Breast epithelium (tissue), 4 donors: ENCODE measurements at places on chromosomes 12 and 14.

- no peak for DNase-seq
Measured at GRCh38 chr14:98244162-98244948, 1027.6 kb downstream of the BCL11B start.

GRCh38 chr14:76984787-76985375 lies 43.6 kb downstream of the IRF2BPL start:
- no peak for DNase-seq

GRCh38 chr12:50006754-50007442 lies 18.4 kb downstream of the RACGAP1 start:
- DNase-seq: no peak

DNA sequence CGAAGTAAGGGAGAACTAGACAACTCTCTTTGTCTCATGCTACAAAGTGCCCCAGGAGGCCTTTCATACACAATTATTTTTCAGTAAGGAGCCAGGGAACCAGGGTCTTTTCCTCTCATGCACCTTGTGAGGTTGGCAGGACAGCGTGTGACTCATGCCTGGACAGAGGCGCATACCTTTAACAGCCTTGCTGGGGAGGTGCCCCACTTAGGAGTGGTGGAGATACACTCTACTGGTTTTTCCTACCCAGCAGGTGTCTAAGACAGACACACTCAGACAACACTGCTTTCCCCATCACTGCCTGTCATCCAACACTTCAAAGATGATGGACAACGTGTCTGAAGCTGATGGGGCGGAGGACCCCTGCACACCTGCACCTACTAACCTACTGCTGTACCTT lies 49.1 kb downstream of the B4GALNT3 start:
- no peak for DNase-seq

DNA sequence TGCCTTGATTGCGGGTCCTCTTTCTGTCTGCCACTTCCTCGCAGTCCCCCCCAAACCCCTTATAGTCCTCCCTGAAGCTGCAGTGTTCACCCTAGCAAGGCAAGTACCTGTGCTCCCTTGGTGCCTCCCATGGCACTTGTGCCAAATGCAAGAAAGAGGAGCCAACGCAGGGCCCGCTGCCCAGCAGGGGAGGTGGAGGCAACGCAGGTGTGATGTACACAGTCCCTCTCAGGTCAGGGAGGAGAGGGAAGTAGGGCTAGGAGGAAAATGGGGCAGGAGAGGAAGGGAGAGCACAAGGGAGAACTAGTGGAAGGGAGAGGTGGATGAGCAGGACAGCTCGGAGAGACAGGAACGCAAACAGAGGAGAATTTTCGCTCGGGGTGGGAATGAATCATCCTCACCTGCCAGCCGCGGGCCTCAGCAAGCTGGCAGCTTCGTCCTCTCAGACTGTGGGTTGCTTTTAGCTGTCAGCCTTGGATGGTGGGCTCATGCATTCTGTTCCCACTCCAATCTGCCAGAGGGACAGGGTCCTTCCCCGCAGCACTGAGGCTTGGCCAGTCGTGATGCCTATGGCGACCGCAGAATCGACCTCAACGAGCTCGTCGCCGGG lies 357.0 kb downstream of the CACNA1C start:
- no peak for DNase-seq

DNA sequence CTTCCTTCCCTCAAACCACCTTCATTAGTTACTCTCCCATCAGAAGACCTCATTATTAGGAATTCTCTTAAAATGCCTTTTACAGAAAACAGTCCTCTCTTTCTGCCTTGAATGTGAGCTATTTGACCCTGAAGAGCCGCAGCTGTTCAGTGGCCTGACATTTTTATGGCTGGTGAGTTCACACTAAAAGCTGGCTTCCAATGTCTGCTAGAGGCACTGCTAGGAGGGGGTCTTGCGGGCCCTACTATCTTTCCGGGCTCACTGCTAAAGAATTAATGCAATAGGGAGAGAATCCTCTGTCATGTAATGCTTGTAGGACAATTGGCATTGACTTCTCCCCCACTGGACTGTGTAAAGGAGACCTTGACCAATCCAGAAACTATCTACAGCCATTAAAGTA lies 87.7 kb downstream of the GPR135 start:
- no peak for DNase-seq

DNA sequence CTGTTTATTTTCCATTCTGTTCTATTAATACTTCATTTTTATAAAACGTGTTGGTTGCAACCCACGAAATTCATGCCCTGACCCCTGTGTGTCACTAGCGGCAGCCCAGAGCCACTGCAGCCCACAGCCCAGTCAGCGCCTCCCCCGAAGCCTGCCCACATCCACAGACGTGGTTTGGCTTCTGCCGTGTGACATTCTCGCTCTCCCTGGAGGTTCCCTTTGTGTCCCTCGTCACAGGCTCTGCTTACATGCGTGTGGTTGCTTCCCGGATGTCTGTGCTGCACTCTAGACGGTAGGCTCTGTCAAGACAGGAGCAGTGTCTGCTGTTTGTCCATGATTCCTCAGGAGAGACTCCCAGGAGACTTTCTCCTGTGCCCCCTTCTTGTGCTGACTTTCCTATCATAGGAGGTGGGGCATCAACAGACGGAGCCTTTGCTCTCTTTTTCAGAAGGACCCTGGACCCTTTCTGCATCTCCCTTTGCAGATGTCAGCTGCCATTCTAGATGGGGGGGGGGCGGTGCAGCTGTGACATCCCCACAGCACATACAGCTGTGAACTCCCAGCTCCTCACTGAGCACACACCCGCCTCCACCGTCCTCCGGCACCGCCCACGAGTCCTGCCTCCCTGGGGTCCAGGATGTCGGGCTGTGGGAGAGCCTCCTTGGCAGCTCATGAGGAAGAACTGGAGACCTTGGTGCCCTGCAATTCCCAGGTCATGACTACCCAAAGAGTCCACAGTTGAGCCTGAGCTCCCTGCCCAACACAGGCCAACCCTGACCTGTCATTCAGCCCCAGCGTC lies 36.8 kb upstream of the PIWIL1 start:
- DNase-seq: no peak

DNA sequence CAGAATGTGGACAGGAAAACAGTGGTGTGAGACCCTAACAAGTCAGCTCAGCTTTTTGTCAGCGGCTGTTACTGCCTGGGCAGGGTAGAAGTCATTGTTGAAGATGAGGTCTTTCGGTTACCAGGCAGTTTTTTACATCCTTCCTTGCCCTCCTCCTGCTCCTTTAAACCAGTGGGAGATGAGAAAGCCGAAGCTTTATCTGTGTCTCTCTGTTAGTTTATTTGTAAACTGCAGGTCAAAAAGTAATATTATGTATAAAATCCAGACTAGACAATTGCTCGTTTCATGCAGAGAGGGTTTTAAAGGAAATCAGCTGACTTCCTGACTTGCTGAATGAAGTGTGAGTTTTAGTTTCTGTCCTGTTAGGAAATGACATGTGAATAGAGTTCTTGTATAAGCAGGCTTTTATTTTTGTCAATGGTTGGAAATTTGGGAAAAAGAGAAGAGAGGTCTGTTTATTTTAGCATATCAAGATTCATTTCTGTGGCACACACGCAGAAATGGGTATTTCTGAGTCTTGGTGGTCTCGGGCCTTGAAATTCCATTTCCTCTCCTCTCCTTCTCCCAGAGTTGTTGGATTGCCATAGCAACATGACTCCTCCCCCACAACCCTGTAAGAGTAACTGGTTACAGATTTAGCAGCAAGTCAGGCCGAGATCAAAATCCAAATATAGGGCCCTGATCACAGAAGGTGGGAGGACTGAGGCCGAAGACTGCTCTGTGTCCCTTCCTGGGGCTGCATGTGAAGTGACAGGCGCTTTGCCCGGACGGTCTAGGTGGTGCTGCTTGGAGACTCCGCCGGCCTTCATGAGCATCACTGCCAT lies 60.8 kb downstream of the SAMD4A start:
- no peak for DNase-seq

DNA sequence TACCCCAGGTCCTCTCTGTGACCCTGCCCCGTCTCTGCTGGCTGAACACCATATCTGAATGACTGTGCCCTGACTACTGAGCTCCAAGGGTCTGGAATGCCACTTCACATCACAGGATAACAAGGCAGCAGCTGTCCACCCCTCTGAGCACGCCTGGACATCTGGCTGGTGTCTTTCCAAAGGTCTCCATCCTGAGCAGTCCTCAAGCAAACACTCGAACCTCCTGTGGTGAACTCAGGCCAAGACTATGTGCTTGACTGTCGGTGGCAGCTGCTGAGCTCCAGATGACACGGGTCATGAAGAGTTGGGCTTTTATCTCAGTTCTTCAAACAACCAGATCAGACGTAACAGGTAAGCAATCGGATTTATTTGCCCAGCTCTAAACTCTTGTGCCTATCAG lies 117.2 kb upstream of the BCL2L14 start:
- no peak for DNase-seq

DNA sequence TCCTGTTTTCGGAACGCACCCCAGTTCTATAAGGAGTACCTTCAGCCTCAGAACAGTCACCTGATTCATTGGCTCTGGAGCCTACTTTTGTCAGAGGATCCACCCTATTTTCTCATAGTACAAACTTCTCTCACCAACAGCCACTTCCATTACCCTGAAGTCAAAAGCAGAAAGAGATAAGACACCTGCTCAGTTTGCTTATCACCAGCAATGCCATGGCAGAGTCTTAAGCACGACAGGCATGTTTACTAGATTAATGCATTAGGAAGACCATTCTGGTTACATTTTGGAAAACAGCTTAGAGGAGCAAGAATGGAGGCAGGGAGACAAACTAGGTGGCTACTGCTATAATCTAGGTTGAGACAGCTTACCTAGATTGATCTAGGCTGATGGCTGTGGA lies 67.7 kb downstream of the GXYLT1 start:
- no peak for DNase-seq
